ENCODE measurements at places on chromosomes 4 and X.

- no peak for DNase-seq
Observed at GRCh38 chr4:146655521-146655856, 16.8 kb downstream of the POU4F2 start.

DNA sequence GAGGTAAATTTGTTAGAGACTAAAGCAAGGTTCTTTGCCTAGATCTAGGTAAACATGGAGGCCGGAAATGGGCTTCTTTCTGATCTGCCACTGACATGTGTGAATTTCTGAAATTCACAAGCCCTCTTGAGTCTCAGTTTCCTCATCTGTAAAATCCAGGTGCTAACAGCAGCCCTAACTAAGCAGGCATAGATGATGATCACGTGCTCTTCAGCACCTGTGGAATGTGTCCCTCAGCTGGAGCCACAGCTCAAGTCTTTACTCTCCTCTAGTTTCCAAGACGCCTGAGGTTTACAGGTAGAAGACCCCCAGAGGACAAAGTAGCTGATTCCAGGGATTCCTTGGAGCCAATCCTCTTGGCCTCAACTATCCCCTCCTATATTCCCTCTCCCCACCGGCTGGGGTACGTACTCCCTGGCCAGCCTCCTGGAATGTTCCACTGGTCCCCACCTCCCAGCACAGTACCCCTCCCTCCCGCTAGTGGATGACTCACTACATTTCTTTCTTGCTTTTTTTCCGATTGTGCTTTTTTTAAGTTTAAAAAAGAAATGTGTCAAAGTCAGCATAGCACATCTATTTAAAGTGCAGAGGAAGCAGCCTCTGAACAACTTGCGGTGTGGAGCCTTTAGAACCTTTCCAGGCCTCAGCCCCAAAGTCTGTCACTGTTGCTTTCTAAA, 98.4 kb downstream of the PHKA2 start:
- DNase-seq = no peak

GRCh38 chr4:21802406-21802805, 146.2 kb downstream of the KCNIP4 start:
- DNase-seq = no peak

DNA sequence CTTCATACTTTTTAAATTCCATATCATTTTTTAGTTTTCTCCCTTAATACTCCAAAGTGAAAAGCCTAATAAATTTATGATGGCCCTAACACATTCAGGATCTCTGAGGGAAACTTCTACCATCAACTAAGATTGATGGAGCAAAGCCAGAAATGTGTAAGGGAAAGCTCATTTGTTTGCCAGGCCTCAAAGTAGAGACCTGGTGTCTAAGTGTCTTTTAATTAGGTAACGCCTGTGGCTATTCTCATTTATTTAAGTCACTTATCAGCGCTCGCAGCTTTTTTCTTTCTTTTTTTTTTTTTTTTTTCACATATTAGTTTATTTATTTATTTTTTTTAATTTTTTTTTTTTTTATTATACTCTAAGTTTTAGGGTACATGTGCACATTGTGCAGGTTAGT, 242.4 kb downstream of the TMA16 start:
- DNase-seq = no peak

- DNase-seq = peak; percentile 93
Observed at GRCh38 chrX:39736216-39737211, 361.2 kb downstream of the BCOR start.

GRCh38 chr4:125420526-125420925, 105.8 kb downstream of the FAT4 start:
- no peak for DNase-seq

- no peak for DNase-seq
Observed at GRCh38 chr4:186703510-186703909, 20.1 kb downstream of the FAT1 start.

GRCh38 chr4:177033135-177033534, 240.4 kb upstream of the VEGFC start:
- DNase-seq = no peak

- no peak for DNase-seq
Observed at GRCh38 chrX:142804085-142804484, 221.6 kb upstream of the SPANXN4 start.

DNA sequence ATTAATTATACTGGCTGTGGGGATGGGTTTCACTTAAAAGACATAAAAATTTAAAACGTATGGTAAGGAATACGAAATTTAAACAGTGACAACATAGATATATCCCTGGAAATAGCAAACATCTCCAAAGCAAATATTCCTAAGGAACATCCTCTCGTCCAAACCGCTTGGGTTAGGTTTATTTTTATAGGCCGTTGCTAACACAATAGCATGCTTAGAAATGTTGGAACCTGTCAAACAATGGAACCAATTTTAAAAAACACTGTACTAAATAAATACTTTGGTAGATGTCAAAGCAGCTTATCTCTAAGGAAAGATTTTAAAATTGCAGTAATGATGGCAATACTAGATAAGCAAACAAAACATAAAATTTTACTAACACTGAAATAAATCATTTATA, 45.4 kb downstream of the SEC24D start:
- DNase-seq = no peak

- no peak for DNase-seq
Observed at GRCh38 chr4:7904952-7905915, 34.4 kb downstream of the AFAP1 start.

- no peak for DNase-seq
Observed at GRCh38 chr4:152485726-152486276, 50.1 kb downstream of the FBXW7 start.
